ENCODE measurements at places on chromosomes 12 and 14. TPM values are rescaled to one million over a fixed set of nuclear protein-coding genes. Genes with fewer than 3 reads are reported as not detected.

CACNA2D4 gene
- 0.06 TPM for total RNA-seq

OLR1 gene
- total RNA-seq, result not detected

PLCZ1 gene
- 0.06 TPM for total RNA-seq

ZNF84 gene
- total RNA-seq, result 21.4 TPM

DEPDC4 gene
- 0.75 TPM for total RNA-seq

GNPNAT1 gene
- 25.1 TPM for total RNA-seq

OTOGL gene
- 1.6 TPM for total RNA-seq

KRT78 gene
- total RNA-seq, result not detected

PPTC7 gene
- total RNA-seq, result 5.6 TPM

ANKRD9 gene
- total RNA-seq, result 19.8 TPM

NINJ2 gene
- 0.79 TPM for total RNA-seq

LRRK2 gene
- total RNA-seq, result 22.9 TPM

PLEKHD1 gene
- not detected for total RNA-seq
